Kidney epithelial cell (primary cell): ENCODE measurements at places on chromosomes 13 and 19.

DNA sequence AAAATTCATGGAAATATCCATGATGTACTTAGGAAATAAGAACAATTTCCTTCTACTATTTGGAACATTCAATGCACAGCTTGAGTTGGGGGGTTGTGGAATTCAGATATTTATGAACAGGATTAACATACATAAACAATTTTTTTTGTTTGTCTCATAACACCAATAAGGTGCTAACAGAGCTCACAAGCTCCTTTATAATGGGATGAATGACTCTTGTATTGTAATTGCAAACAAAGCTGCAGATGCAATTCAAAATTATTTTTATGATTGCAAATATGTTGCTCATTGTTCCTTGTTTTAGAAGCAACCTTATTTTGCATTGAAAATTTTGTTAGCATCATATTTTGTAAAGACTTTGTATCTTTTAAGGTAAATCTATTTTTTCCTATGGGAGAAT, 265.7 kb downstream of the PCDH17 start:
- no peak for DNase-seq

GRCh38 chr13:20297181-20297580, 65.1 kb upstream of the GJB6 start:
- no peak for DNase-seq

GRCh38 chr13:92941167-92941566, 285.4 kb upstream of the GPC6 start:
- DNase-seq: no peak

DNA sequence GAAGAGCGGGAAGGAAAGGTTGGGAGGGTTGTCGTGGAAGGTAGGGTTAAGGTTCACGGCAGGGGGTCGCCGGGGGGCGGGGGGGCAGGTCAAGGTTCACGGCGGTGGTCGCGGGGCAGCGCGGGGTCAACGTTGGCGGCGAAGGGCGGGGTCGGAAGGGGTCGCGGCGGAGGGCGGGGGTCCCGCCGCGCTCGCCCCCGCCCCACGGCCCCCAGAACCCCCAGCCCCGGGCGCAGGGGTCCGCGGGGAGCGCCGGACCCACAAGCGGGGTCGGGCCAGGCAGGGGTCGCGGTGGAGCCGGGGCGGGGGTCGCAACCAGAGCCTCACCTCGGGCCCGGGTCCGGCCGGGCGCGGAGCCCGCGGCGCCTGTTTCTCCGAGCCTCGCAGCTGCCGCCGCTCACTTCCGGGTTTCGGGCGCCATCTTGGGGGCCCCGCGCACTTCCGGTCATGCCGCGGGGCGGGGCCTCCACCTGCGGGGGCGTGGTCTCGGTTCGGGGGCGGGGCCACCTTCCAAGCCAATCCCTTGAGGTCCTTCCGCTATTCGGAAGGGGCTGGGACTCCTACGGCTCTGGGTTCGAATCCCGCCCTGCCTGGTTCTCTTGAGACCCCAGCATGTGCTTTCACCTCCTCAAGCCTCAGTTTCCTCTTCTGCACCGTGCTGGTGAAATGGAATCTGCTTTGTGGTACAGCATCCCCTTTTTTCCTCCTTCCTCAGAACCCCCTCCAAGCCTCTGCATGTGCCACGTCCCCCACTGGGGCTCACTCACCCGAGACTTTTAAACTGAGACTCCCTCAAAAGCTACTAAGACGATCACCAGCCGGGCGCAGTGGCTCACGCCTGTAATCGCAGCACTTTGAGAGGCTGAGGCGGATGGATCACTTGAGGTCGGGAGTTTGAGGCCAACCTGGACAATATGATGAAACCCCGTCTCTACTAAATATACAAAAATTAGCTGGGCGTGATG, at the start of gene SBNO2:
Gene SBNO2 (minus strand): TSS at position 424 of the 965 bp plus-strand sequence. CDS start 19,992 bp downstream, outside the sequence.
- no peak for DNase-seq

DNA sequence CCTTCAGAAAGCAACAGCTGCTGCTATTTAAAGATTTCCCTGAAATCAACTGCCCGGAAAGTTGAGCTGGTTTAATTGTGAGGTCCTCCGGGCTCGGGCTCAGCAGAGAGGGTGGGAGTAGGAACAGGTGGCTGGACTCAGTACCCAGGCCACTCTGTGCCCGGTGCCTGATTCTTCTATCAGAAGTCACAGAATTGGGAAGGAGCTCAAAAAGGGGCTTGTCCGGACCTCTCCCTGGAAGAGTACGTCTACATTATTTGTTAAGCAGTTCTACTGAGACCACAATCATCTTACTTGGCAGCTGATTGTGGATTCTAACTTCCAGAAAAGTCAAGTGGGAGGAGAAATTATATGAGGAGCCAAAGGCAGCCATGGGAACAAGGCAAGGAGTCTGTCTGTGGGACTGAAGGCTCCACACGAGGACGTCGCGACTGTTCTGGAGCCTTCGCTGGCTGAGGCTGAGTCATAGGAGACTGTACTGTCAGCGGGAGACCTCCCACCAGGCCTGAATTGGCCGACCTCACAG, 91.7 kb upstream of the ANKRD10 start:
- DNase-seq: no peak

DNA sequence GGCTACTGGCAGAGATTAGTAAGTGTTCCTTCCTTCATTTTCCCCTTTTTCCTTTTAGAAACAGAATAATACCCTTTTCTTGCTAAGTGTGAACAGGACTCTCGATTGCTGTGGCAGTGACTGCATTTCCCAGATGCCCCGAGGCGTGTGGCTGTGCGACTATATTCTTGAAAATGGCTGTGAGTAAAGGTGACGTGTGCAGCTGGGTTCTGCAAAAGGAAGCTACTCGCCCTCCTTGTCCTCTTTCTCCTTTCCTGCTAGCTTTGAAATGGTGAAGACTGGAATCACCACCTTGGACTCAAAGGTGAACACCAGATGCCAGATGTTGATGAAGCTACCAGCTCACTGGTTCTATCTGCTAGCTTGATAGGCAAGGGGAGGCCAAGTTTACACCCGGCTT, 121.4 kb downstream of the MIPEP start:
- DNase-seq: no peak

GRCh38 chr19:4328243-4328990, 10.2 kb downstream of the STAP2 start:
- peak; percentile 37 for DNase-seq

- no peak for DNase-seq
These were observed 44.7 kb downstream of the GARRE1 start for GRCh38 chr19:34298891-34299520.

DNA sequence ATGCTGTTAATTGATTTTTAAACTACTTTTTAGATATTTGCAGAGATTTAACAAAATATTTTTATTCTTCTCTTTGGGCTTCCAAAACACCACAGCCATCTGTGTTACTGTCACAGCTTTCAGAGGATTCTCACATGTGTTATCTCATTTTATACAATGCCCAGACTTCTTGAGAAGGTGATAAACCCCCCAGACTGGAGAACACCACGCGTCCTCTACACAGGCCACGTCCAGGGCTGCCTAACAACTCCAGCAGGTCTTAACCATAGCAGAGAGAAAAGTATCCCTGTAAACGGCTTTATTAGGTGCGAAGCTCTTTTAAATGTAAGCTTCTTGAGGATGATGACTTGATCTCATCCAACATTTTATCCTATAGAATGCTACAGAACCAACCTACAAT, 2.0 kb downstream of the GPR183 start:
- DNase-seq: no peak

DNA sequence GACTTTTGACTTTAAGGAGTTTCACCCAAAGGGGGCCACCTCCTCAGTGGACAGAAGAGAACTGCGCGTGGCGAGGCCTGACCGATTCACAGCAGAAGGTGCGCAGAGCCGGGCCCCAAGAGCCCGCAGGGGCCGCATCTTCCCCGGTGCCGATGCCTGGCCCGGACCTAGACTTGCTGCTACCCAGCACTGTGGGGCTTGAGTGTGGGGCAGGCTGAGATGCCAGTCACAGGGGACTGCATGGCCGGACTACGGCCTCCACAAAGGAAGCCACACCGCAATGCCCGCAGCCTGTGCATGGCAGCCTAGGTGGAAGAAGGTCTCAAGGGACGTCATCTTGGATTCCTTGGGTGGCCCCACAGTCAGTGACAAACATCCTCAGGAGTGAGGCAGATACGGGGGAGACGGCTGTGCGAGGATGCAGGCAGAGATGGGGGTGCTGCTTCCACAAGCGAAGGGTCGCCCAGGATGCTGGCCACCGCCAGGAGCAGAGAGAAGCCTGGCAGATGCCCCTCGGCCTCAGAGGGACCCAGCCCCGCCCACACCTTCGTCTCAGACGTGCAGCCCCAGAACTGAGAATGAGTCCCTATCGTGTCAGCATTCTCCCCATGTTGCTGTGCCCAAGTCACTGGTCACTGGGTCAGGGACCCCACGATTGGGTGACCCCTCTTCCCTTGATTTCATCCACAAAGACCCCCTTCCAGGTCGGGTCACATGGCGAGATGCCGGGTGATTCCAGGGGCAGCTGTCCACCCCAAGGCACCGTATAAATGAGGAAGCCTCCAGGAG, 16.9 kb downstream of the MOB3A start:
- DNase-seq: no peak

DNA sequence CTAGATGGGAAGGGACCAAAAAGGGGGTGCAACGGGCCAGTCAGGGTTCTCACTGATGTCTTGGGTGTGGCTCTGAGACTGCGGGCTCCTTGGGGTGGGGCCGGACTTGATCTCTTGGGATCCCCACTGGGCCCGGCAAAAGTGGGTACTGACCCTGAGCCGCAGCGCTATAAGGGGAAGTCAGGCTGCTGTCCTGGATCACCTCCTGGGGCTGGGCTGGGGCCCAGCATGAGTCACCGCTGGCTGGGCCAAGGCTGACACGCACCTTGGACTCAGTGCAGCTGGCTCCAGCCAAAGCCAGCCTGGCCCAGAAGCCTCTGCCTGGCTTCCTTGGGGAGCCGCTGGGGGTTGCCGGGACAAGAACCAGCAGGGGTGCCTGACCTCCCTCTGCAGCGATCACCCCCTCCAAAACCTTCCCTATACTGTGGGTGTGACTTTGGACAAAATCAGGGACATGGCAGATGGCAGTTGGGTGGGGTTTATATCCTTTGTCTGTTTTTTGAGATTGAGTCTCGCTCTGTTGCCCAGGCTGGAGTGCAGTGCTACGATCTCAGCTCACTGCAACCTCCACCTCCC, 617 bp upstream of the IQCN start:
- no peak for DNase-seq

GRCh38 chr19:5507065-5507909, 52.1 kb downstream of the ZNRF4 start:
- DNase-seq: no peak

GRCh38 chr13:41937388-41937787, 23.5 kb downstream of the VWA8 start:
- DNase-seq: no peak

DNA sequence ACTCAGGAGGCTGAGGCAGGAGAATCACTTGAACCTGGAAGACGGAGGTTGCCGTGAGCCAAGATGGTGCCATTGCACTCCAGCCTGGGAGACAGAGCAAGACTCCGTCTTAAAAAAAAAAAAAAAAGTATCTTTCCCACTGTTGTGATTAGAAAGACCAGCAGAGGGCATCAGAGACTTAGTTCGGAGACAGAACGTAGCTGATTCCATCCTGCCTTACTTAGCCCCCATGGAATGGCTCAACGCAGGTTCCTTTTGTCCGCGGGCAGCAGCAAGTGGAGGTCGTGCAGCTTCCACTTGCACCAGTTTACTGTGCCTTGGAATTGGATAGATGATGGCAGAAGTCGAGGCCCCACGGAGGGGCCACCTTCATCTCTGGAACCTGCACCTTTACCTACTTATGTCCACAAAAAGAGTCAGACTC, 8.1 kb downstream of the TIMM29 start:
- DNase-seq: peak; percentile 50

DNA sequence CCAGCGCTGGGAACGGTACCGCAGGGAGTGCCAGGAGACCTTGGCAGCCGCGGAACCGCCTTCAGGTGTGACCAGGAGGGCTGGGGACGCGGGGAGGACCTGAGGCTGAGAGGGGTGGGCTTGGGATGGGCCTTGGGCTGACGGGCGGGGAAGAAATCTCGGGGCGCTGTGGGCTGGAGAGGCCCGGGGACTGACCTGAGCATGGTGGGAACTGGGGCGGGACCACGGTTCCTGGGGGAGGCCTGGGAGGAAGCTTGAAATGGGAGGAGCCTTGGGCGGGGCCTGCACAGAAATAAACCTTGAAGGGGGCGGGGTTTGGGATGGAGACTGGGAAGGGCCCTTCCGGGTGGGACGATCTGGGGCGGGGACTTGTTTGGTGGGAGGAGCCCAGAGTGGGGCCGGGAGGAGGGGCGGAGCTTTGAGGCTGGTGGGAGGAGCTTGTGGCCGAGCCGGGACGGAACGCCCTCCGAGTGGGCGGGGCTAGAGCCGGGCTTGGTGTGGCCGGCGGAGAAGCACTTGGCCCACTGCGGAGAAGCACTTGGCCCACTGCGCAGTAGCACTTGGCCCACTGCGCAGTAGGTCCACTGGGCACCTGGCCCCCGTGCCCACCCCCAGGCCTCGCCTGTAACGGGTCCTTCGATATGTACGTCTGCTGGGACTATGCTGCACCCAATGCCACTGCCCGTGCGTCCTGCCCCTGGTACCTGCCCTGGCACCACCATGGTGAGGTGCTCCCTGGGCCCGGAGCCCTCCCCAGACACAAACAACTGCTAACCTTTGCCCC, 2.8 kb downstream of the GIPR start:
- DNase-seq: no peak

DNA sequence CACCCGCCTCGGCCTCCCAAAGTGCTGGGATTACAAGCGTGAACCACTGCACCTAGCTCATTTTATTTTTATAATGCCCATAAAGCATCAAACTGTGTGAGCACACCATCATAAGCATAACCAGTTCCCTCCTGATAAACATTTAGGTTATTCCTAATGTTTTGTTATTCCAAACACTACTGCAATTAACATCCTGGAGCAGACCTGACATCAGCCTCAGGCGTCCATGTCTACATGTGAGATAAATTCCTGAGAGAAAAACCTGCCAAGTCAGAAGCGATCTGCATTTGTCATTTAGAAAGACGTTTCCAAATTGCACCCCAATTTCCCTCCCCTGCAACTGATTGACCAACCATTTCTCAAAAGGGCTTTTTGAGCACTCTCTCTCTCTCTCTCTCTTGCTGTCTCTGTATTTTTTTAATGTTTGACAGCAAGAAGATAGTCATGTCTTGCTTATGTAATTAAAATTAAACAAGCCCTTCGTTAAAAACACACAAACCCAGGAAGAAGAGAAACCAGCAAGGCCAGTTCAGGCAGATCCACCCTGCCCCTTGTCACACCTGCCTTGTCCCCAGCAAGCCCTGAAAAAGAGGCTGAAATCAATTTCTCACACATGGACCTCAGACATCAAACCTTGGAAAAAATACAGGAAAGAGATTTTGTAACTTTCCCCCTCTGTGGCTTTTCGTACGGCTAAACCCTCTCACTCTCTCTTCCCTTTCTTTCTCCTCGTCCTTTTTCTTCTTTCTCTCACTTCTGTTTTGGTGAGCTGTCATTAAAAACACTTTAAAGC, 9.9 kb downstream of the LYPD3 start:
- DNase-seq: no peak

GRCh38 chr13:74305876-74306275, 171.7 kb upstream of the KLF12 start:
- no peak for DNase-seq

- no peak for DNase-seq
These were observed 38.4 kb downstream of the CD320 start for GRCh38 chr19:8269724-8270123.
